M059J (cell line): ENCODE measurements at places on chromosomes 11 and 22. TPM values are rescaled to one million over a fixed set of nuclear protein-coding genes. Genes with fewer than 3 reads are reported as not detected.

Gene ABTB2
- total RNA-seq: 1.8 and 3.2 TPM in 2 replicates

Gene OR52I1
- total RNA-seq: not detected in 2 replicates

Gene PIWIL4
- total RNA-seq: 0.15 and 0.71 TPM in 2 replicates

Gene CRY2
- 3.1 and 6.1 TPM in 2 replicates for total RNA-seq

Gene SYCE3
- total RNA-seq: not detected in 2 replicates

Gene SESN3
- total RNA-seq: 0.44 and 0.52 TPM in 2 replicates

Gene WT1
- 4.6 and 5.9 TPM in 2 replicates for total RNA-seq
